ENCODE measurements at places on chromosomes 16 and 17.
A peak's percentile ranks its signal among the peaks of the same experiment; 100 is the strongest.

- DNase-seq, result no peak
Observed at GRCh38 chr17:47973541-47973940, 2.6 kb downstream of the CDK5RAP3 start.

DNA sequence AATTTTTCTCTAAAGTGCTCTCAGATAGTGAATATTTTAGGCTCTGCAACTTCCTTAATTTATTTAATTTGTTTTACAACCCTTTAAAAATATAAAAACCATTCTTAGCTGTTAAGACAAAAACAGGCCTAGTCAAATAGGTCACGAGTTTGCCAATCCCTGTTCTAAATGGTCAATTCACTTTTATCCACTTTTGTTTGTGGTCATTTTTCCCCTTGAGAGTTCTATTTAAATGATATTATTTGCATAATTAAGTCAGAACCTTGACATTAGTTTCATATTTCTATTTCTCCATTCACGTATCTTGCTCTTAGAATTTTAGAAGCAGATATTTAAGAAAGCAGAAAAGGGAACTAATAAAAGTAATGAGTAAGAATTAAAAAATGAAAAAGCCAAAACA lies 4.0 kb downstream of the AMFR start:
- DNase-seq, result no peak

GRCh38 chr16:84278968-84279367 lies 15.7 kb upstream of the WFDC1 start:
- no peak for DNase-seq

DNA sequence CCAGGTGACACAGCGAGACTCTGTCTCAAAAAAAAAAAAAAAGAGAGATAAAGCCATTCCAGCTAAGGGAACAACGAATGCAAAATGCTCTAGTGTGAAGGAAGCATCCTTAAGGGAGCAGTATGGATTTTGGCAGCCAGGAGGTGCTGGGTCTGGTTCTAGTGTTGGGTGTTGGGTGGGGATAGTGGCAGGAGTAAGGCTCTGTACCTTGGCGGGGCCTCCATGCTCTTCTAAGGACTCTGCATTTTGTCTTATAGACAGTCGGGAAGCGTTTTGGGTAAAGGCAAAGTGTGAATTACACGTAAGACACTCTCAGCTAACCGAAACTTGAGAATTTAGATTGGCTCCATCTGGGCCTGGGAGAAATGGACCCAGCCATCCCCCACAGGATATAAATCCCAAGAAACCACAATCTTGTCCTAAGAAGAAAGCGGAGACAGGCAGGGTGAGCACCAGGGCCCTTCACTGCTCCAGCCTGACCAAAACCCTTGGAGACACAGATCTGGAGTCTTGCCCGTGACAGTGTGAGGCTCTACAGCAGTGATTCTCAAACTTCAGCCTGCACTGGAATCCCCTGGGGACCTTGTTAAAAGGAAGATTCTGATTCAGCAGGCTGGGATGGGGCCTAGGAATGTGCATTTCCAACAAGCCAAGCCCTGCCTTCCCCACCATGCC lies 33.1 kb upstream of the PHB1 start:
- DNase-seq, result no peak

DNA sequence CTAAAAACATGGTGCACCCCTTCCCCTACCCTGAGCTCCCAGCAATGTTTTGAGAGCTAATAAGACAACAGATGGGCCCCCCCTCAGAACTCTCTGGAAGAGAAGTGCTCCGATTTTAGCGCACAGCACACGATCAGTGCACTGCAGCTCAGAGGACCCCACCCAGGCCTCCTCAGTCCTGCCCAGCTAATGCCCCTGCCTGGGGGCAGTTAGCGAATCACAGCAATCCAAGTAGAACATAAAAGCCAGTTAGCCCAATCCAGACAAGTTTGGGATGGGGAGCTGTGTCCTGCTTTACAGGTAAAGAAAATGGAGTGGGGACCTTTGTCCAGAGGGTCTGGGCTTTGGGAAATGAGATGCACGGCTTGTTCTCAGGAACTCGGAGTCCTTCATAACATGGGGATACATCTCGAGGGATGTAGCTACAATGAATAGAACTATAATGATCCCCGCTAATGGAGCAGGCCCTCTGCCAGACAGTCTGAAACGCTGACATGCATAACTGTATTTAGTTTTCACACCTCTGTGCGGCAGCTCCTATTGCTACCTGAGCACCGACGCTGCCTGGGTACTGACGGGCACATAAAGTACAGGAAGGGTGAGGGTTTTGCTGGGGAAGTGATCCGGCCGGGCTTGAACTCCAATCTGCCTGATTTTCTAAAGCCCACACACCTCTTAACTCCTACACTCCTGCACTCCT lies 29.7 kb upstream of the CDC42EP4 start:
- DNase-seq, result no peak

DNA sequence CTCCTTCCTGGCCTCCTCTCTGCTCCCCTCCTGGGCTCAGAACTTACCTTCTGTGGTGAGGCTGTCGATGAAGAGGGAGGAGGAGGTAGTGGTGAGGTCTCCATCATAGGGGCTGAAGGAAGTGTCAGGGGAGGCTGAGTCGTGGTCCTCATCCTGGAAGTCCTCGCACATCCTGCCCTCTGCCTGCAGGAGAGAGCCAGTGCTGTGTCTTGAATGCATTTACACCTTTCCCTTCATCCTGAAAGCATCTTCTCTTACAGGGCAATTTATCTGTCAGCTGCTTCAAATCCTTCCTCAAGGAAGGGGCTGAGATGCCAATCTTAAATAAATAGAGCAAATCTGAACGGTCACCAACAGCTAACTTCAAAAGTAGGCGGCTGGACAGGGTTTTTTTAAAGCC lies 73.6 kb downstream of the PLXDC1 start:
- no peak for DNase-seq

DNA sequence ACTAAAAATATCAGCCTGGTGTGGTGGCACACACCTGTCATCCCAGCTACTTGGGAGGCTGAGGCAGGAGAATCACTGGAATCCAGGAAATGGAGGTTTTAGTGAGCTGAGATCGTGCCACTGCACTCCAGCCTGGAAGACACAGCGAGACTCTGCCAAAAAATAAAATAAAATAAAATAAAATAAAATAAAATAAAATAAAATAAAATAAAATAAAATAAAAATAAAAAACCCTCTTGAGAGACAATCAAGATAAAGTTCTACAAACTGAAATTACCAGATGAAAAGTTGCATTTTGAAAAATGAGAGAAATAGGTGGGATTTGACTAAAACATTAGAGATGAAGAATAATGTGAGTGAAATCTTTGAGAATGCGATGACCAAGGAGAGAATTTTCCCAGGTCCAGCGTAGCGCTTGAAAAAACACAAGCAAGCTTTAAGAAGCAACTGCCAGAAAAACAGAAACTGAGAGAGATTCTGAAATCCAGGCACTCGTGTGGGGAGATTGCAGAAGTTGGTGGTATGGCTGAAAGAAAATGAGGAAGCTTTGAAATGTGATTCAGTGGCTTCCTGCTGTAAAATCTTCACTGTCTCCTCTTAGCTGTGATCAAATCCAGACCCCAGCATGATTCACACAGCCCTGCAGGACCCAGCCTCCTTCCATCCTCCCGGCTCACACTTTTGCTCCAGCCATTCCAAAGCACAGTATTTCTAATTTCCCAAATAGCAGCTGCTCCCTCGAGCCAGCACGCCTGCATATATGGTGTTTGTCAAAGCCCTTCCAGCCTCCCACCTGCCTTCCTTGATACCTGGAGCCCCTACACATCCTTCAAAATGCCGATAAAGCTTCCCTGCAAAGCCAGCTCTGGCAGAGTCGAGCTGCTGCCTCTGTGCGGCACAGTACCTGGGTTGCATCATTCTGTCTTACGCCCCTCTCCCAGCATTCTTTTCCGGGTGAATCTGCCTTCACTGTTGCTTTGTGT lies 8.2 kb upstream of the CD300E start:
- DNase-seq, result peak; percentile 71

GRCh38 chr17:38731526-38732294 lies 1.6 kb downstream of the CISD3 start:
- no peak for DNase-seq

DNA sequence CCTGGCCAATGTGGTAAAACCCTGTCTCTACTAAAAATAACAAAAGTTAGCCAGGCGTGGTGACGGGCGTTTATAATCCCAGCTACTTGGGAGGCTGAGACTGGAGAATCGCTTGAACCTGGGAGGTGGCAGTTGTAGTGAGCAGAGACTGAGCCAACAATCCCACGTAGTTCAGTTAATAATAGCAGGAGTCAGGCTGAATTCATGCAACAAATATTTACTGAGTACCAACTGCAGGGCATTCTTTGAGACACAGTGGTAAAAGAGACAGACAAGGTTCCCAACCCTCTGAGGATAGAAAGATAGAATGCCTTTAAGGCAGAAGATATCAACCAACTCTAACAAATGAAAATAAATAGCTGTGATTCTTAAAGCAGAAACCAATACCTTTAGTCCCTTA lies 39.1 kb downstream of the SPOP start:
- DNase-seq, result no peak

DNA sequence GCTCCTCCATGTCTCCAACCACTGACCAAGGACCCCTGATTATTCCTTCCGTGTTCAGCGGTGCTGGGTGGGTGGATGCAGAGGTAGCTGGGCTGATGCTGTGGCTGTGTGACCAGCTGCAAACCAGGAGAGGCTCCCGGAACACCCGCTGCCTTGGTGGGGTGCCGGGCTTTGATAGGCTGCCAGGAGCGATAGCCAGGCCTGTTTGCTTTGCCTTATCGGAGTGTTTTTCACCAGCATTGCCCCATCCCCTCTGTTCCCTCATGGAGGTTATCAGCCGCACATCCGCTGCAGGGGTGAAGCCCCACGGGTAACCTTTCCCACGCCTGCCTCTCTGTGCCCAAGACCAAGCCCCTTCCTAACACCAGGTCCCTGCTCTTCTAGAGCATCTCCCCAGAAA lies 354.3 kb downstream of the C16orf95 start:
- no peak for DNase-seq

DNA sequence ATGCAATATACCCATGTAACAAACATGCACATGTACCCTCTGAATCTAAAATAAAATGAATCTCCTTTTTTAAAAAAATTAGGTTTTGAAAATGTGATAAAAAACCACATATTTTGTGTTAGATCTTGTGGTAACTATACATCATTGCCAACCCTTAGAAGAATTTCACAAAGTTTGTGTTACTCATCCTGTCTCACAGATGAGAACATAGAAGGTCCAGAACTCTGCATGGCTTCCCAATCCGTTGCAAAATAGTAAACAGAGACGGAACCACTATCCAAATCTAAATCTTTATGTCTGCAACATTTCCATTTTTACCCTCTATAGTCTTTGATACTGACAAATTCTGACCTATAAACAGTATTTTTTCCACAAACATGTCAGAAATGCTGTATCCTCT lies 759.9 kb downstream of the KCNJ2 start:
- no peak for DNase-seq

- no peak for DNase-seq
Observed at GRCh38 chr17:50437409-50437808, 11.4 kb downstream of the ACSF2 start.

DNA sequence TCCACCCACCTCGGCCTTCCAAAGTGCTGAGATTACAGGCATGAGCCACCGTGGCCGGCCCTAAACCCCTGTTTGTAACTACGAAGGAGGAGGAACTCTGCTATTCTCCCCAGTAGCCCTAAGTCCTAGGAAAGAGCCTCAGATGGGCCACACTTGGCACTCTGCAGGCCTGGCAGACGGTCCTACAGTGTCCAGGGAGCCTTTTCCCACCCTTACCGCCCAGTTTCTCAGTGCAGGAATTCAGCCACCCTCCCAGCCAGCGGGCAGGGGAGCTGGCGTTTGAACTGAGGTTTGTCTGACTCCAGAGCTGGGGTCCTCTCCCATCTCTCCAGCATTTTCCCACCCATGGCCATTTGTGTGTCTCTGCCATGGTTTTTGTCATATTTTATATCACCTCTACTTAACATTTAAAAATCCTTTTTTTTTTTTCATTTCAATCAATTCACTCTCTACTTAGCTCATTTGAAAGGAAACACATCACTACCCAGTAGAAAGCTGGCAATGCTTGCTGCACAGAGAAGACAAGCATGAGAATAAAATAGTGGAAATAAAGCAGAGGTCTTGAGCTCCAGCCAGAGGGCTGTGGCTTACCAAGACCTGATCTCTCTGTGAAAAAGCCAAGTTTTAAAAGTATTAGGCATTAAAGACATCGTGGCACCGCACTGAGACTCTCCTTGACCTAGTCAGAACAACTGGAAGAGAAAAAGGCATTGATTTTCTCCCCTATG lies 34.9 kb downstream of the BCO1 start:
- no peak for DNase-seq

- no peak for DNase-seq
Observed at GRCh38 chr16:84937196-84938005, 73.9 kb downstream of the ZDHHC7 start.

DNA sequence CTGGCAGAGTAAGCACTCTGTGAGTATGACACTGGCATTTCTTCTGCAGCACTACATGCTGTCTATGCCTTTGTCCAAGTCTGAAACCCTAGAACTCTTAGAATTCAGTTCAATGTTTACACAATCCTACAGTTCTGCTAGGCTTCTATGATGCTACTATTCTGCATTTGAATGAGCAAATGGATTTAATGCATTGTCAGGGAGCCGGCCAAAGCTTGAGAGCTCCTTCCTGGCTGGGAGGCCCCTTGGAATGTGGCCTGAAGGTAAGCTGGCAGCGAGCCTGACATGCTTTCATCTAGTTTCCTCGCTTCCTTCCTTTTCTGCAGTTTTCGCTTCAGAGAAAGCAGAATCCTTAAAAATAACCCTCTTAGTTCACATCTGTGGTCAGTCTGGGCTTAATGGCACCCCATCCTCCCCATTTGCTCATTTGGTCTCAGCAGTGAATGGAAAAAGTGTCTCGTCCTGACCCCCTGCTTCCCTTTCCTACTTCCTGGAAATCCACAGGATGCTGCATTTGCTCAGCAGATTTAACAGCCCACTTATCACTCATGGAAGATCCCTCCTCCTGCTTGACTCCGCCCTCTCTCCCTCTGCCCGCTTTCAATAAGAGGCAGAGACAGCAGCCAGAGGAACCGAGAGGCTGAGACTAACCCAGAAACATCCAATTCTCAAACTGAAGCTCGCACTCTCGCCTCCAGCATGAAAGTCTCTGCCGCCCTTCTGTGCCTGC lies at the start of gene CCL2:
CCL2 (plus strand) TSS at position 635 of the 730 bp plus-strand sequence; CDS start at position 700, 65 bp downstream.
- DNase-seq, result peak; percentile 84

GRCh38 chr16:84239141-84239769 lies 557 bp downstream of the KCNG4 start:
- DNase-seq, result no peak

All from hepatocyte (in vitro differentiated cells).